ENCODE measurements at places on chromosomes 4 and X. TPM values are rescaled to one million over a fixed set of nuclear protein-coding genes. Genes with fewer than 3 reads are reported as not detected.

VCX3B gene
- 316 TPM for total RNA-seq

DNA sequence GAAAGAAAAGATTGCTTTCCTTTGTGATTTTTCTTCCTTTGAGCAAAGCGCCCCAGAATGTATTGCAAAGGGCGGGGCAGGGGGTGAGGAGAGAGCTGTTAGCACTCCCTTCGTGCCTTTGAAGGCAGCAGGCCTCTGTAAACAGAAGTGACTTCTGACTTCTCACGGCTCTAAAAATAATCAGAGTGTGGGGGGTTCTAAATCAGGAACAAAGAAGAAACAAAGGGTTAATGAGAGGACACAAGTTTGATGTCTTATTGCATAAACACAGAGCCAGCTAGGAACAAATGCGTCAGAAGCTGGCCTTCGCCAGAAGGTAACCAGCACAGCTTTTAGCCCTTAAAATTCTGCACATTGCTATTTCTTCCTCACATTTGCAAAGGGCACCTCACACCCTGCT, 626.2 kb downstream of the MID1IP1 start:
- DNase-seq: peak; percentile 51

DNA sequence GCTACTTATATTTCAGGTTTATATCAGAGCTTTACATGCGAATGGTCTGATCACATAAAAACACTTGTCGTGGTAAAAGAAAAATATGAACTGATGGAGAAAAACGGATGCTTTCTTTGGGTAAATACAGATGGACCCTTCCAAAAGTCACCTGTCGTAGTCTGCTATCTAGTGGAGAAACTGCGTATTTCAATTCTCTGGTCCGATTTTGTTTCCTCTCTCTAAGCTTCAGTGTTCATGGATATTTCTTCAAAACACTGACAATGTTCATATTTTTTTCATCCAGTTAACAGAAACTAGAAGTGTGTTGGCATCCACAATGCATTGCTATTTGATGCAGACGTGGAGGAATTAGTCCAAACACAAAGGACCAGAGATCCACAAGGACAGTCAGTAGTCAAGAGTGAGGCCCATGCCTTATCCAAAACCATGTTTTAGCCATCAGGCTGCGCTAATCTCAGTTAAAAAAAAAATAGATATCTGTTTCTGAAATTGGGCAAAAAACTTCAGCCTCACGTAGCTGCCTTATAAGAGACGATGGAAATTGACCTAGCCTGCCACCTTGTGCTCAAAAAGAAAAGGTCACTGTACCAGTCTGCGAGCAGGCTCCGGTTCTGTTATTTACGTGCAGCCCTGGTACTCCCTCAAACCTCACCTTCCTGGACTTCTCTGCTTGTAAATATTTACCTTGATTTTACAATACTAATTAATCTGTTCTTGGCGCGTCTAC, 16.0 kb downstream of the MEPE start:
- DNase-seq: peak; percentile 63

MTNR1A gene
- total RNA-seq: not detected

Data from H4 (cell line).